ENCODE measurements at places on chromosomes 2 and 18.

GRCh38 chr2:232871835-232872736, 2.0 kb downstream of the SNORC start:
- DNase-seq = no peak

DNA sequence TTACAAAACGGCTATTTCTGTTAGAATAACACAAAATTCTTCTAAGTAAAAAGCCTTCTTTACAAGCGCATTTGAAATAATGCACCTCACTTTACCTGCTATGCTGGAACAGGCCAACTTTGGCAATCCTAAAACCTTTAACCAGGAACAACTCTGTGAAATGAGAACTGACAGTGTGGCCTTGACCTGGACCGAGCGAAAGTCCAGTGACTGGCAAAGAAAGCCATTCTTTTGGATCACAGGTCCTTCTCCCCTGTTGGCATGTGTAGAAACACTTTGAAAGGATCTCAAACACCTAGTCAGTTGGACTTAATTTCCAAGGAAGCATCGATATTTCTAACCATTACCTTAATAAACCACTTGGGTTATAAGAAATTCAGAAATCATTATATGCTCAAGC, 21.2 kb downstream of the MAPRE2 start:
- no peak for DNase-seq

DNA sequence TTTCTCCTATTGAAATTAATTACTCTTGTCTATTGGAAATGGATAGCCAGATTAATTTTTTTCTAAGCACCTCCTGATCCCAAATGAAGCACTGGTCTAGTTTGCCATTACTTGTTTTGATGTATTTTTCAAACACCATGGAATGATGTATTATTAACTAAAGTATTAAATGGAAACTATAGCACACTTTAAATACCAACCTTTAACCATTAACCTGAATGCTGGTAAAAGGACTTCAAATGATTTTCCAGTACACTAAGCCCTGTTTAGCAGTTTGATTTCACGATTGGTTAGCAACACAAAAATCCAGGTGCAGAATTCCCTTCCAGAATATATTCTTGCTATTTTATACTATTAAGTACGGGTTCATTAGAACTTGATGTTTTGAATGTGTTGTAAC, 37.3 kb downstream of the COL4A3 start:
- DNase-seq = no peak

- DNase-seq = no peak
These were observed 82.3 kb downstream of the POLR1A start for GRCh38 chr2:86023366-86023712.

DNA sequence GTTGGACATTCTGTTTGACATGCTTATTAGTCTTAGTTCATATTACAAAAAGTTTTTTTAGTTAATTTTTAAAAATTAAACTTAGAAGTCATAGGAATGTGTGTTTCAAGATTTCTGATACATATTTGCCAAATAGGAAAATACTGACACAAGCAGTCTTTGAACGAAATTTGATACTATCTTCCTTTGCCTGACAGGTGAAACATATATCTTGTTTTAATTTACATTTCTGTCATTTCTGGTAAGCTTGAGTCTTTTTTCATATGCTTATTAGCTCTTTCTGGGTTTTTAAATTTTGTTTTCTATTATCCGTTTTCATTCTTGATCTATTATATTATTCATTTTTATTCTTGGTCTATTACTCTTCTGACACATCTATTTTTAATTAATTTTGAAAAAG, 24.5 kb downstream of the ITGAV start:
- DNase-seq = no peak

DNA sequence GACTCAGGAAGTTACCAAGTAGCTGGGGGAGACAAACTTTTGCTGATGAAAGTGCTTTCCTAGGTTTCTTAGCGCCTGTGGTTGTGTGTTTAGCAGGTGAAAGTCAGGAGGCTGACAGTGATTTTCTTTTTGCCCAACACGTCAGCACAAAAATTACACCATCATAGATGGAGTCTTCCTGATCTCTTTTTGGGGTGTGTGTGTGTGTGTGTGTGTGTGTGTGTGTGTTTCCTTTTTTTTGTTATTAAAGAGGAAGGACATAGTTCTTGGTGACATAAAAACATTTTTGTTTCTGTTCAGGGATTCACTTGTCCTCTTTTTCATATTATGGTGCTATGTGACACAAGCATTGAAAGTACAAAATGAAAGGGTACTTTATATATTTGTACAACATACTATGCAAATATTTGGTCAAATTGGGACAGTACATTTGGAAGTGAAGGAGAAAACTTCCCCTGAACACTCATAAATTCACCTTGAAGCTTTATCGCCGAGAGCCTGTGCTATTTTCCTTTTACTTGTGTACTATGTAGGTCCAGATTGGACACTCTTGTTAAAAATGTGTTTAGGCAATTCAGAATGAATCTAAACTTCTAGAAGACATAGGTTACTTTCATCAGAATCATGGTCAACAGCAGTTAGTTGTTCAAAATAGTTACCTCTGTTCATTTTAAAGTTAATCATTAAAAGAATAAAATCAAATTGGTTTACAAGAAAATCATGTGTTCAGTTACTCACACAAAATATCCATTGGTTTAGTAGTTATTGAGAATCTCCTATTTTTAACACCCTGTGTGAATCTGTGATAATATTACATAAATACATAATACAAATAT, 491.9 kb downstream of the IRS1 start:
- no peak for DNase-seq

DNA sequence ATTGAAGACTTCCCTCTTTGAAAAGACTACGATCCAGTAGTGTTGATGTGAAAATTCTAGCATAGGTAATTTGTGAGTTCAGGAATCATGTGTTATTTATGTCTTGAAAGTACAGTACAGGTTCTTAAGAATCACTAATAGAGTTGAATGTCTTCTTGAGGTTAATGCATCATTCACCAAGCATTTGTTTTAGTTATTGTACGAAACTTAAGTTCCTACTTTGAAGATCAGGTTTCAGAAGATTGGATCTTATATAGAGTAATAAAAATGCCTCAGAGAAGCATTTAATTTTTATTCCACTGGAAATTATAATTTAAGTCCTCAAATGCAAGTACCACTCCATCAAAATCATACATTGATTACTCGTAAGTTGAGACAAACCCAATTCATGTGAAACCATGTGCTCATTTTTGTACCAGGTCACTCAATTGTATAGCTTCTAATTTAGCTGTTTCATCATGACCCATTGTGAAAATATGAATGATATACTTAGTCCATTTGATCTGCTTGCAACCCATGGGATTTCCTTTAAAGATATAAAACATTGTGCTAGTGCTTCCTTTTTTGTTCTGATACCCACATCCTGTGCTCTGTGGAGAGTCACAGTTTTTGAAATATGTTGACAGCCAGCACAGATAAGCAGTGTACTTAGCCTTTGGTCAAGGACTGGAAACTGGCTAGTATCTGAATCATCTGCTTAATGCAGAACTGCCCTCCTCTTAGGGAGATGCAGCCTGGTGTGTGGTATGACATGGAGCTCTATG, 22.5 kb upstream of the RAB27B start:
- DNase-seq = no peak

DNA sequence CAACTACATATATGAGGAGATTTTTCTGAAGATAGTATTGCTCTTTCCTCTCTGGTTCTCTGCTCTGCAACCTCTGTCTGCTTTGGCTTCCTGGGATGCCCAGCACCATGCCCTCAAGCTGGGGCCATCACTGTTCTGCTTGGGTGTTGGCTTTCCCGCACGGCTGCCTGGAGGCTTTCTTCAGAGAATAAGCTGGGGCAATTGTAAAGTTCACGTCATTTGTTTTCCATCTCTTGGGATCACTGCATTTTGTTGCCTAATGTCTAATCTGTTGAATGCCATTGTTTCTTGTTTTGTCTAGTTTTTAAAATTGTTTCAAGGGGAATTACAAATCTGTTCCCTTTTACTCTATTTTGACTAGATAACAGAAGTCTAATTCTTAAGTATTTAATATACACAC, 437.3 kb upstream of the NRP2 start:
- DNase-seq = no peak

DNA sequence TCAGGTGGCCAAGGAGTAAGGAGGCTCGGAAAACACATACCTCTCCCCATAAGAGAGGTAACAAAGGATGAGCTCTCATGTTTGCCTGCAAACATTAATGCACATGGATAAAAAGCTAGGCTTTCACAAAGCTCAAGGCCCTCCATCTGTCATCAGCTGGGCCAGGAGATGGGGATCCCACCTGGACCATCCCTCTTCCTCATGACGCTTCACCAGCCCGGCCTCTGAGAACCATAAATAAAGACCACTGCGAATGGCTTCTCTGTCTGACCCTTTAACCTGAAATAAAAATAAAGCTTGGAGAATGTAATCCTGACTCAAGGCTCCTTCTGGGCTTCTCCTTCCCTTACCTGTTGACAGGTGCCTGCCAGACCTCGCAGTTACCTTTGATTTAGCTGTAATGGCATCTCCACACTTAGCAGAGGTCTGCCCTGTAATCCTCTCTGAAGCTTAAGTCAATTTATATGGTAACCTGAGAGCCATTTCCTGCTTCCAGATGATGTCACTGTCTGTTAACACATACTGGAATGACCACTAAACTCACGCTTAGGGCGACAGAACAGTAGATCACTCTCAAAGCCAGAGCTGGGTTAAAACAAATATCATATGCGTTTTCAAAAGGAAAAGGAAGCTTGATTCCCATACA, 29.3 kb upstream of the FOXI3 start:
- DNase-seq = no peak

DNA sequence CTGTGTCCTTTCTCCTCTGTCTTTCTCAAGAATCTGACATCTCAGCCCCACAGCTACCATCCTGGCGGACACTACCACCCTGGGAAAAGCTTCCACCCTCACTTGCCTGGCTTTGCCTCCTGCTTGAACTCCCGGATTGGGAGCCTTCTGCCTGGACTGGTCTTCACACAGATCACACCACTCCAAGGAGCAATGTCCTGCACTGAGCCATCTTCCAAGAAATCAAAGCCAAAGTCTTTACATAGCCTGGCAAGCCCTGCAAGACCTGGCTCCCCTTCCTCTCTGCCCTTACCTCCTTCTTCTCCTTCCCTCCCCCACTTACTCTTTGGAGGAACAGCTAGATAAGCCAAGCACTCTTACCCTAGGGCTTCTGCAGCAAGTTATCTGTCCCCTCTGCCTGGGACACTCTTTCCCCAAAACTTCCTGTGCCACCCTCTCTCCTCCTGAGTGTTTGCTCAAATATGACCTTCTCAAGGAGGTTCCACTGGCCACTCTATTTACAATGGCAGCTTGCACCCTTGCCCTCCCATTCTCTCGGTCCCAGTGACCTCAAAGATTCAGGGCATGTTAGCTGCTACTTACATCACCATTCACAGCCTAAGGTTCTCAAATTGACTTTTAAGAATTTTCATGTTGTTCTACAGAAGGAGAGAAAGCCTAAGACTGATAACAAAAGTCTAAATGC, 9.7 kb downstream of the ATP8B1 start:
- DNase-seq = no peak

DNA sequence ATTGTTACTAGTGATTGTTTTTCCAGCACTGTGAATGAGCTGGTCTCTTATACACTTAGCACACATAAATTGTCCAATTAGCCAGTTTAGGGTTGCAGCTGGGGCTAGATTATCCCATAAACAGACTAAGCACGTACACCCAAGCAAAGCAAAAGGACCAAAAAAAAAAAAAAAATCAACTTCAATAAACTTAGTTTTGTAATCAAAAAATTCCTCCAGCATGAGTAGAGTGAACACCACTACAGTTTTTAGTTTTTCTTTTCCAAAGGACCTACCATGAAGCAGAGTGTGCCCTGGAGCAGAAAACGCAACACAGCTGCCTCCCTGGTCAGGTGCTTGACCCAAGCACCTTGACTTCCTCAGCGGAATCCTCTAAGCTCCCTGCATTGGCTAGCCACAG, 249.4 kb upstream of the SLC14A2 start:
- no peak for DNase-seq

DNA sequence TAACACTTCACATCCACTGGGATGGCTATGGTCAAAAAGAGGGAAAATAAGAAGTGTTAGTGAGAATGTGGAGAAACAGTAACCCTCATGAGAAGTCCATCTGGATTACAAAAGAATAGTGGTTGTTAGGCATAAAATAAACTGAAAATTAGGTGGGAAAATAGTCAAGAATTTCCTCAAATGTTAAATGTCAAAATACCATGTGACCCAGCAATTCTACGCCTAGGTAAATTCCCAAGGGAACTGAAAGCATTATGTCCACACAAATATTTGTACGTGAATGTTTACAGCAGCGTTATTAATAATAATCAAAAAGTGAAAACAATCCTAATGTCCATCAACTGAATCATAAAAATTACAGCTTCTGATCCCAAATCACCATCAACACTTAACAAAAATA, 11.0 kb downstream of the WDR33 start:
- no peak for DNase-seq

- DNase-seq = no peak
These were observed 145.4 kb downstream of the LPIN1 start for GRCh38 chr2:11891671-11892440.

DNA sequence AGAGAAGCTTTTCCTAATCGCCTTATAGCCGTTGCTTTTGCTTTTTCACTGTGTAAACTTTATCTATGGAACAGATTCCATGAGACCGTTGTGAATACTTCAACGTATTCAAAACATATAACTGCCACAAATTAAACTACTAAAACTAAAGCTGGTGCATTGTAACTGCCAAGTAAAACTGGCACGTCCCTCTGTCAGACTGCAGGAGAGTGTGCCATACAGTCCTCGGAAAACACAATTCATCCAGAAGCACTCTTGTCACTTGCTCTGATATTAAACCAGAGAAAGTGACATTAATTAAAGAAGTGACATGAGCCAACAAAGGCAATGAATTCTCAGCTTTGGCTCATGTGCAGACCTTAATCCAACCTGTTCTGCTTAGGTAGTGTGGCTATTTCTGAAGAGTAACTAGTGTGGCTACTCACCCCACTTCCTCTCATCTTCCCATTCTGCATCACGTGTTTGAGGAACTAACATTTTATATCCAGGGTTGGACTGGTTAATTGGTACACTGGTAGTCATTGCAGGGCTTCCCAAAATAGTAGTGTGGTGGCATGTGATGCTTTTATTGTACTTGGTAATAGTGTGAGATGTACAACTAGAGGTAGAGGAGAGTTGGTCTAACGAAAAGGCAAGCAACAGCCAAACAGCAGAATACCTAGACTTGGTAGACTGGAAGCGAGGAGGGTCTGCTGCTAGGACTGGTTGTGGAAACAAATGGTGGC, 9.7 kb downstream of the VRK2 start:
- DNase-seq = no peak

DNA sequence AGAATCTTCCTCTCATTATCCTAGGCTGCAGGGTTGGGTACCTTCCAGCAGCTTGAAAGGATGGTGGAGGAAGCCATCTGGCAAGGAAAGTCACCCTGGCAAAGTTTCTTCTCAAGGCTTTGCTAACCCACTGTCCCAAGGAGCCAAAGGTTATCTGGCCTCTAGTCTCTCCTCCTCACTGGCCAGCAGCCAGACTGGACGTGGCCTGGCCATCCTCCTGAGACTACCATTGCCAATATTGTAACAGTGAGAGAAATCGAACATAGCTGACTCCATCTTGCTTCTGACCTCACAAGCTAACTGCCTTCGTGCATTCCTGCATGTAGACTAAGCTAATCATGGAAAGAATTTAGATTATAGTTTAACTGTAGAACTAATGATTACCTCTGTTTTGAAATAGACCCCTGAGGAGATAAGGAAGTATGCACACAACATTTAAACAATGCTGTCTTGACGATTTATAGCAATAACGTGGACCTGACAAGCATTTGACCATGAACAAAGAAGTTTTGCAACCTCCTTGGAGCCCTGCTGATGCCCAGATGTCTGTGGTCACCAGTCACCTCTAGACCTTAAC, 7.8 kb upstream of the ANXA4 start:
- no peak for DNase-seq
